ENCODE measurements at places on chromosomes 5 and 9.

DNA sequence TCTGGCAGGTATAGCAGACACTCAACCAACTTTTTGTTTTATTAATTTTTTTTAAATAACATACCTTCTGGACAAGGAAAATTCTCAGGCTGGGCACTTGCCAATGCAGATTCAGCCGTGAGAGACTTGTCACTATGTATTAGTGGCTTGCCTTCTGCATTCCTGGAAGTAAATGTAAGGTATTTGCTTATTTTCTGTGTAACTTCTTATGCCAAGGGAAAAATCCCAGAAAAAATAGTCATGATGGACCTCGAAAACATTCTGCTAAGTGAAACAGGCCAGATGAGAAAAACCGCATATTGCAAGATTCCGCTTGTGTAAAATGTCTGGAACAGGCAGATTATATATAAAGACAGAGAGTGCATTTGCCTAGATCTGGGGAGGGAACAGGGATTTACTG is 260.3 kb upstream of the DAPK1 start:
- no peak for DNase-seq

DNA sequence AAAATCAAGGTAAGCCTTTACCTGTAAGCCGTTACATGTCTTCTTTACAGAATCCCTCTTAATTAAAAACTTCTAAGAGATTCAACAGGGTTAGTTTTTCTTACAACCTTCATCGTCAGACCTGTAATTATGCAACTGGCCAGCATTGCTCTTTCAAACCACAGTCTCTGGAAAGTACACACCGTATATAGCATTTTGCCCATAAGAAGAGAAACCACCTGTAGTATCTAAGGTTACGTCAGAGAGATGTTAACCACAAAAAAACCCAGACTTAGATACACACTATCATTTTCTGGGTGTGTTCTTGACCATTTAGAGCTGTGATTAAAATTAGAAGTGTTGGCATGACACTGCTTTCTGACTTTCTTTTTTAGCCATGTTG is 140.0 kb downstream of the MUSK start:
- no peak for DNase-seq

- DNase-seq: no peak
Observed at GRCh38 chr5:18602402-18602801, 968.1 kb downstream of the TAF11L14 start.

DNA sequence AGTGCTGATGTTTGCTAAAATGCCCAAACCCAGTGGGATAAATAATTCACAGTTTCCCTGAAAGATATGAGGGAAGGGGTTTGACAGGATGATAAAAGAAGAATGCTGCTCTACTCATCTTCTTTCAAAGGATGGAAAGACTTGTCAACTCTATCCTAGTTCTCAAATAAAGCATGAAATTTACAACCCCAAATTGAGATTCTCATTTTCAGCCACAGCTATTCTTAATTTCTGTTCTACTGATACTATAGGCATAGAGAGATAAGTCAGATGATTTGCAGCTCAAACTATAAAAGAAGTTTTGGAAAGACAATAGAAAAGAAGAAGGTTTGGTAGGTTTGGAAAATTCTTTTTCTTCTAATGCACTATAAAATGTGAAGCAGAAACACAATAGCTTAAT is 542.6 kb downstream of the CSNK1G3 start:
- DNase-seq: no peak

DNA sequence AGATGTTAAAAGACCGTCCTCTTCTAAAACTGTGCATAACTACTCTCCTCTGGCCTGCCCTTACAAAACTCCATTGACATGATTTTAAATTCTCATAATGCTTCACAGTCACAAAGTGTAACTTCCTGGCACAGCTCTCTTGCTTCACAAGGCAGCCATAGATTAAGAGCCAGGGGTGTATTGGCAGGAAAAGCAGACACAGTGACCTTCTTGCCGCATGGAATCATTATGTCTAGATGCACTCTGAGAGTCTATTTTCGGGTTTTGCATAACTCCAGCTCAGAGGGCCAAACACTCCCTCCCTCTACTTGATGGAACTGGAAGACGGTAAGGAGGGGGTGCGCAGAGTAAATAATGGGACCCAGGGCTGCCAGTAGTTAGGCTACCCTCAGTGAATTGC is 110.1 kb downstream of the MARCHF3 start:
- DNase-seq: no peak

GRCh38 chr9:764105-764524 is 77.4 kb upstream of the DMRT1 start:
- peak; percentile 71 for DNase-seq

- DNase-seq: no peak
Observed at GRCh38 chr9:14895806-14896205, 14.4 kb downstream of the FREM1 start.

GRCh38 chr5:112663146-112663545 is 74.5 kb upstream of the APC start:
- DNase-seq: no peak

DNA sequence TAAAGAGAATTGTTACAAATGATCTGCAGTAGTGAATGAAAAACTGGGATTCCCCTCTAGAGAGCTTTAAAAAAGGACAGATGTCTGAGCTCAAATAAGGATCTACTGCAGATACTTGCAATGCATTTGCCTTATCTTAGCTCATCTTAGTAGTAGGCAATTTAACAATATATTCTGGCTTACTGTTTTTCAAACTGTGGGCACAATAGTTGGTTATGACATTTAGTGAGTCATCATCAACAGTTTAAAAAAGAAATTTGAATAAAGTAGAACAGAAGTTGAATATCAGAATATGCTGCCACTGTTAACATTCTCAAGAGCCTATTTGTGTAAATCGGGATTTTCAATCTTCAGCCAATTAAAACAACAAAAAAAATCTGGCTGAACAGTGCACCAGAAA is 6.7 kb upstream of the CAST start:
- DNase-seq: no peak

- no peak for DNase-seq
Observed at GRCh38 chr5:156682971-156683370, 167.1 kb upstream of the PPP1R2B start.

DNA sequence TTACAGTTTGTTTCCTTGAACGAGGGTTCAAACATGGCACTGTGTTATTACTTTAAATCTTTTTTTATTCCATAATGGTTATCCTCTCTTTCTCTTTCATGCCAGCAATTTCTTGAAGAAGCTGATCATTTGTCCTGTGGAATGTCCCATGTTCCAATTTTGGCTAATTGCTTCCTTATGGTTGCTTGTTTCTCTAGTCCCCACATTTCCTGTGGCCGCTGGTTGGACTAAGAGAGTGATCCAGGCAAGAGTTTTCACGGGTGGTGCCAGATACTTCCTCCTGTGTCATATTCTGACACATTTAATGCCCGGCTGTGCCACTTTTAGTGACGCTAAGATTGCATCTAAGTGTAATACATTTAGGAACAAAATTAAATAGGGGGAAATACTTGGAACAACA is 83.8 kb upstream of the FAM169A start:
- DNase-seq: no peak

- DNase-seq: no peak
Observed at GRCh38 chr5:72452515-72453245, 54.5 kb downstream of the ZNF366 start.

GRCh38 chr5:178590141-178590923 is at the start of gene COL23A1:
Gene COL23A1 (minus strand): TSS chr5:178590393.
- DNase-seq: no peak

DNA sequence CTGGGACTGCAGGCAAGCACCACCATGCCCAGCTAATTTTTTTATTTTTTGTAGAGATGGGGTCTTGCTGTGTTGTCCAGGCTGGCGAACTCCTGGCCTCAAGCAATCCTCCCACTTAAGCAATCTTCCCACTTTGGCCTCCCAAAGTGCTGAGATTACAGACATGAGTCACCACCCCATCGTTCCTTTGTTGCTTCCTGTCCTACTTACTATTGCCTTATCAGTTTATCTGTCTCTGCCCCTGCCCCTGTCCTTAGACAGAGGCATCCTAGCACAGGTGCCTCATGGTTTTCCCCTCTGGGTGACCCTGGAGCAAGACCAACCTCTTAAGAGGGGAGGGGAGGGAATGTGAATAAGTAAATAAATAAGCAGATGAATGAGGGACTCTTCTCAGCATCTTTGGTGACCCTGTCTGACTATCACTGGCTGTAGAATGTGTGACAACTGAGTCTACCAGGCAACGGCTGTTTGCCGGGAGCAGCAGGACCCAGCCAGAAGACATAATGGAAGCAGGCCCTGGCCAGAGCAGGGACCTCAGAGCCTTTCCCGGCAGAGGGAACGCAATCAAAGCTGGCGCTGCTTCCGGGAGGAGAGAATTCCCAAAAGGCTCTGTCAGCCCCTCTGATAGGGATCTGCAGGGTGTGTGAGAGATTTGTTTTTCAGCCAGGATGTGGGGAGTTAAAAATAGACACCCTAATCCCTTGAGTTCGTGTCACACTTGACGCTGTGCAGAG is 43.8 kb upstream of the DAB2IP start:
- peak; percentile 53 for DNase-seq

GRCh38 chr9:14372437-14373335 is 58.7 kb upstream of the NFIB start:
- no peak for DNase-seq

DNA sequence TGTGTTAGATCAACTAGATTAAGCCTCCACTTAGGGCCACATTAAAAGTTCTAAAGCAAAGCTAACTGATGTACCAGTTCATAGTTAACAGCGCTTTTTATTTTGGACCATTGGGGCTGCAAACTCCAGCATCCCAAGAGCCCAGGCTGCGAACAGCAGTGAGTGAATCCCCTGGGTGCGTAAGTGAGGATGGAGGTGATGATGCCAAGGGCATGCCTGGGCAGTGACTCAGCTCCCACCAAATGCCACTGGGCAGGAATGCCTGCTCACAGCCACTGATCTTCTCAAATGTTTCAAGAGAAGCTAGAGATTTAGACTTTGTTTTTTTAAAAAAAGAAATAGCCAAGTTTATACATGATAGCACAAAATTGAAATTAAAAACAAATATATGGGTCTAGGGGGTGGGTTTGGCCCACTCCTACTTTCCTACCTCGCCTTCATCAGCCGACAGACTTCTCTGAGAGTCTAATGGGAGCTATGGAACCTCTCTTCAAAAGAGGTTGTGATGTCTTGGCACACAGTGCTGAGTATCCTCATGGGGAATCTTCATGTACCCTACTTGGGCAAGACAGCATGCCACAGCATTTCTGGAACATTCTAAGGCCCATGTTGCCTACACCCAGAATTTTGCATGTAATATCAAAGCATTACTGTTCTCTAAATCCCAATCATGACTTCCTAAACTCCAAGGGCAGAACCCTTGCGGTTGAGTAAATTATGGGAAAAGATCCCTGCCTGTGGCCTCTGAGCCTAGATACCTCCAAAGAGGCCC is 398.1 kb downstream of the EBF1 start:
- DNase-seq: no peak

DNA sequence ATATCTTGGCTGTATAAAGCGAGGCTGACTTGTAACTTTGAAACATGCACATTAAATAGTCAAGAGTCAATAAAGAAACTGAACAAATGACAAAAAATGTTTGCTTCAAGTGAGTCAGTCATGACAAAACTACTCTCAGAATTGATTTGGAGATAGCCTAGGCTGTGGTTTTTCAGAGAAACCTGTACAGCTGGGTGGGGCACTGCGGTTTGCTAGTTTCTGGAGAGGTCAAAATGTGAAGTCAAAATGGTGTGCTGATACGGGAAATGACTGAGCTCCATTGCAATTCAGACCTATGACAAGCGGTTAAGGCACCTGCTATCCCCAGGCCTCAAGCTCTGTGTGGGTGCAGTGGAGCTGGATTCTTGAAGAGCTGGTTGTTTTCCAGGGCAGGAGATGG is 10.3 kb upstream of the CD180 start:
- no peak for DNase-seq

- DNase-seq: no peak
Observed at GRCh38 chr9:74025402-74025925, 471.7 kb upstream of the RORB start.

DNA sequence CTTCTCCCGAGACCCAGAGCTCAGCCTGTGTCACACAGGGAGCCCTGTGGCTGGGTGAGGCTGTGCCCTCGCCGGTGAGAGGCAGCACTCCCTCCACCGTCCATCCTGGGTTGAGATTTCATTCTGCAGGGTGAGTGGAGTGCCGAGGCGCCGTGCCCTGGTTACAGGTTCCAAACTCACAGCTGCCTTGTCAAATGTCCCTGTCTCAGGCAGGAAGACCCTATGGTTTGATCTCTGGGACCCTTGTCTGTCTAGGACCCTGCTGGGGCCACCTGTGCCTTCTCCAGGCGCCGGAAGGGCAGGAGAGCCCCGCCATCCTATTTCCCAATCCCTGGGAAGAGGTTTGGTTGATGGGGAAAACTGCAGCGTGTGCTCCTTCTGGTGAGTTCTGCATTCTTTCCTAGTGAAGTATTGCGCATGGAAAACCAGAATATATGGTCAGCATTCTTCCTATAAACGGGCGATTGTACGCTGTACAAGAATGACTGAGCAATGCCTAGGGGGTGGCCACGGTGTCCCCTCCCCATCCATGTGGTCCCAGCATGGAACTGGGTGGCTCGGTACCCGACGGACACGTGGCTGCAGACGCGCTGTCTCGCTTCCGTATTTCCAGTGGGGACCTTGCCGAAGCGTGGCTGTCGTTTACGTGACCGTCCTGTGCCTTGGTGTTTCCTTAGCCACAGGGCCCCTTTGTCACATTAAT is 95.9 kb upstream of the COL5A1 start:
- DNase-seq: no peak

DNA sequence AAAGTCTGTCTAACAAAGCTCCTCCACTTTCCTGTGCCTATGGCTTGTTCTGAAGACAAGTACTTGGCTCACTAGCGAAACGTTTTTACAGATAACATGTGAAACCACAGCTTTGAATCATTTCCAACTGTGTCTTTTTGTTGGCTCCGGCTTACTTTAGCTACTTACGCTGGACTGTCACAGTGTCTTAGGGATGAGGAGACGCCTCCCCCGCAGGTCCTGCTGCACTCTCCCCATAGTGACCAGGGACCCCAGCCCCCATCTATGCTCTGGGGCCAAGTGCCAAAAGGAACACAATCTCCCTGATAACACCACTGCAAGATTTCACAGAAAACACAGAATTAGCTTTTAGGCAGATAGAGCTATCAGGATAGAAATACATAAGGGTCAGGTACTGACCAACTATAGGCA is 219.1 kb downstream of the ADAMTS6 start:
- DNase-seq: no peak

DNA sequence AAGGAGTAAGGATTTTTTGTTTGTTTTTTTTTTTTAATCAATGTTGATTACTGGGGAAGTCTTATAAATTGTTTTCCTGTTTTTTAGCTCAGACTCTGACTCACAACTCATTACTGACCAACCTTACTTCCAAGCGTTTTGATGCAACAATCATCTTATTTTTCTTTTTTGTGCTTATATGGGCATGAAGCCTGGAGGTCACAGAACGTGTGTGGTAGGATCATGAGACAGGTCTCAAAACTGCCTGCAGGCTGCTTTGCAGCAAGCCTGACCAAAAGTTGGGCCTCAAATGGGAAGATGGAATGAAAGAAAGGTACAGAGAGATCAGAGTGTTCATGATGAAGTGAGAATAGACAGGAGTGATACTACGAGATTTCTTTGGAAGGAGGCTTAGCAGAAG is 38.5 kb downstream of the SNCAIP start:
- no peak for DNase-seq
